ENCODE measurements at places on chromosomes 2 and 18.

DNA sequence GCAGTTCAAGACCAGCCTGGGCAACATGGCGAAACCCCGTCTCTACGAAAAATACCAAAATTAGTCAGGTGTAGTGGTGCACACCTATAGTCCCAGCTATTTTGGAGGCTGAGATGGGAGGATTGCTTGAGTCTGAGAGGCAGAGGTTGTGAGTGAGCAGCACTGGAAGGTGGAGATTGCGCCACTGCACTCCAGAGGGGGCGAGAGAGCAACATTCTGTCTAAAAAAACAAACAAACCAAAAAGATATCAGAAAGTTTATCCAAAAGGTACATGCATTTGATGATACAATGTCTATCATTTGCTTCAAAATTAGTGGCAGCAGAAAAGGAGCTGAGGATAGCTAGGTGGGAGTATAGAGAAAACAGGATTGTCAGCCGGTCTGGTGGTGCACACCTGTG, 39.8 kb upstream of the CABLES1 start:
- no peaks in the 10 kb centered on the region for H3K36me3 ChIP-seq
- H3K27me3 ChIP-seq, result no peaks in the 10 kb centered on the region
- no peak for DNase-seq
- no peaks in the 10 kb centered on the region for H3K4me1 ChIP-seq
- H3K4me3 ChIP-seq, result no peak overlapping the region
- H3K27ac ChIP-seq, result no peak overlapping the region

DNA sequence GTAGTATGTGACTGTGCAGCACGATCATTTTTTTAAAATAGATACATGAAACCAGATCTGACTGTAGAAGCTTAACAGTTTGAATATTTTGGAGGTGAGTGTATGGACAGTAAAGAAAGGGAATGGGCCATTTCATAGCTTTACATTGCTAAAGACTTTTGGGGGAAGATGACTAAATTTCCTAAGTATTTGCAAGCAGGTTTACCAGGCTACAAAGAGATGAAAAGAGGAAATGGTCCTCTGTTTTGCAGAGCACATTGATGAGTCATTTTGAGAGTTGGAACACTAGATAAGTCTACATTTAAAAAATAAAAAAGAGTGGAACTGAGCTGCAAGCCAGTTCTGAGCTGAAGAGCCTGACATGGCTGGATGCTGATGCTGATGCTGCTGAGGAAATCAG, 115.7 kb upstream of the LRATD1 start:
- 0 out of 2 replicates have a peak, but pooled peaks cover 2% of the 10 kb centered on the region for H3K27me3 ChIP-seq
- no peak overlapping the region for H3K27ac ChIP-seq
- H3K4me3 ChIP-seq, result no peak overlapping the region

GRCh38 chr2:64837116-64837731, 152.0 kb upstream of the SLC1A4 start:
- no peaks in the 10 kb centered on the region for H3K27me3 ChIP-seq
- DNase-seq, result no peak
- H3K27ac ChIP-seq, result no peak overlapping the region
- H3K4me3 ChIP-seq, result no peak overlapping the region
- H3K4me1 ChIP-seq, result peaks cover 5% of the 10 kb centered on the region
- H3K36me3 ChIP-seq, result no peaks in the 10 kb centered on the region

DNA sequence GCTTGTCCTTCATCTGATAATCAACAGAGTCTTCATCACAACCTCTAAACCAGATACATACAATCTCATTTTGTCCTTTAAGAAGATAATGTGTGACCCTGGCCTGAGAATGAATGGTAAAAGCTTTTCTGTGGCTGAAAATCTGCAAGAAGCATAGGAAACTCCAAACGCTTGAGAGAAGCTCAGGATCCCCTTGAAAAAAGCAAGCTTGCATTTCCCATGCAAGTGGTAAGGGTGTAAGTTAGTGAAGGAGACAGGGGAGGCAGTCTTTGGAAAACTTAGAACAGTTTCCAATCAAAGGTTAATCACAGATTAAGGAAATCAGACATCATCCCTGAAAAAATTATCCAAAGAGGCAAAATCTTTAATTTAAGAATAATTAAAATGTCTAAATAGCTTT, 413.6 kb upstream of the SALL3 start:
- no peak overlapping the region for H3K27ac ChIP-seq
- no peaks in the 10 kb centered on the region for H3K4me1 ChIP-seq
- no peaks in the 10 kb centered on the region for H3K36me3 ChIP-seq
- H3K4me3 ChIP-seq, result no peak overlapping the region
- H3K27me3 ChIP-seq, result no peaks in the 10 kb centered on the region

- no peak overlapping the region for H3K27ac ChIP-seq
- no peaks in the 10 kb centered on the region for H3K27me3 ChIP-seq
- H3K4me3 ChIP-seq, result no peak overlapping the region
- H3K4me1 ChIP-seq, result no peaks in the 10 kb centered on the region
Observed at GRCh38 chr2:102056079-102056581, 64.4 kb downstream of the IL1R2 start.
